Anterior cingulate cortex (tissue), 58 donors: ENCODE measurements at places on chromosomes 7 and 10.

GRCh38 chr10:15793664-15794063 is 66.6 kb downstream of the MINDY3 start:
- DNase-seq = no peak

DNA sequence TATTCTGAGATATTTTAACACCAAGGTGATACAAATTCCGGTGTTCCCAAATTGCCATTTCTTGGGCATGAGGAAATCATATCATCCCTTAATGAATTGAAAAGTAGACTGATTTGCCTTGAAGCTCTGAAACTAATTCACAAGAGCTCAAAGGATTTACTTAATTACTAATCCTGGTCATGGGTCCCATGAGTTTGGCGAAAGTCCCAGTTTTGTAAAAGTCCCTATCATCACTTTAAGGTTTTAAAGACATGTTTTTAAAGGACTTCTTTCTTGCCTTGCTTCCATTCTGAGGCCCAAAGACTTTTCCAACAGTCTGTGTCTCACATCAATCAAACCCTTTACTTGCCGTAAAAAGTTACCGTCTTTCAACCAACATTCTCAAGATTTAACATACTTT is 377.9 kb downstream of the DNAJB9 start:
- no peak for DNase-seq

GRCh38 chr7:37382546-37383088 is 66.0 kb downstream of the ELMO1 start:
- DNase-seq = no peak

- no peak for DNase-seq
Measured at GRCh38 chr10:71634531-71635164, 84.9 kb downstream of the C10orf105 start.

GRCh38 chr10:10776363-10776762 is 241.3 kb upstream of the CELF2 start:
- DNase-seq = no peak

DNA sequence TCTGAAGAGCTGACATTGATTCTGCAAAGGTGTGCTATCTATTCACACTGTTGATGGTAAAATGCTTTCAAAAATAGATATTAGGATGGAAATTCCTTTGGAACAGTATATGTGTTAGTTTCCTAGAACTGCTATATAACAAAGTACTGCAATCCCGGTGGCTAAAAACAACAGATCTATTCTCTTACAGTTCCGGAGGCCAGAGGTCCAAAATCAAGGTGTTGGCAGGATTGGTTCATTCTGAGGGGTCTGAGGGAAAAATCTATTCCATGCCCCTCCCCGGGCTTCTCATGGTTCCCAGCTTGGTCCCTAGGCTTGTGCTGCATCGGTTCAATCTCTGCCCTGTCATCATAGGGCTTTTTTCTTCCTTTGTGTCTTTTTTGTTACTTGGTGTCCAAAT is 79.9 kb downstream of the ADD3 start:
- DNase-seq = no peak

GRCh38 chr7:82384051-82384464 is 59.5 kb downstream of the CACNA2D1 start:
- no peak for DNase-seq

- no peak for DNase-seq
Measured at GRCh38 chr7:78516450-78516849, 717.9 kb downstream of the PHTF2 start.

DNA sequence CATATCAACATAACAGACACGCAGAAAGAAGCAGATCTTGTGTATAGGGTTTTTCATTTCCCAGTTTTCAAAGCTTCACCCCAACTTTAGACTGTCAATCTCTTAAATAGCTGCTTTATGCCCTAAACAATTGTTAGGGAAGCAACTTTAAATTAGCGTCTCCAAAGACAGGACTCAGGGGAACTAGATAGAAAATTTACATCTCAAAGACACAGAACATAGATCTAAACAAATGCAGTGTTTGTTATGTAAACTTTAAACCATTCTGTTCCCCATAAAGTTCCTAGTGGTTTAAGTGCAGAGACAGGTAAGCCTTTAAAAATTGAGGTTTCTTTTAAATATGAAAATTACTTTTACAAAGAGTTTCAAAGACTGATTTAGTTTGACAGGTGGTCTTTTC is 379.2 kb upstream of the GHITM start:
- DNase-seq = no peak

- no peak for DNase-seq
Measured at GRCh38 chr10:124176349-124177179, 83.2 kb upstream of the CHST15 start.

DNA sequence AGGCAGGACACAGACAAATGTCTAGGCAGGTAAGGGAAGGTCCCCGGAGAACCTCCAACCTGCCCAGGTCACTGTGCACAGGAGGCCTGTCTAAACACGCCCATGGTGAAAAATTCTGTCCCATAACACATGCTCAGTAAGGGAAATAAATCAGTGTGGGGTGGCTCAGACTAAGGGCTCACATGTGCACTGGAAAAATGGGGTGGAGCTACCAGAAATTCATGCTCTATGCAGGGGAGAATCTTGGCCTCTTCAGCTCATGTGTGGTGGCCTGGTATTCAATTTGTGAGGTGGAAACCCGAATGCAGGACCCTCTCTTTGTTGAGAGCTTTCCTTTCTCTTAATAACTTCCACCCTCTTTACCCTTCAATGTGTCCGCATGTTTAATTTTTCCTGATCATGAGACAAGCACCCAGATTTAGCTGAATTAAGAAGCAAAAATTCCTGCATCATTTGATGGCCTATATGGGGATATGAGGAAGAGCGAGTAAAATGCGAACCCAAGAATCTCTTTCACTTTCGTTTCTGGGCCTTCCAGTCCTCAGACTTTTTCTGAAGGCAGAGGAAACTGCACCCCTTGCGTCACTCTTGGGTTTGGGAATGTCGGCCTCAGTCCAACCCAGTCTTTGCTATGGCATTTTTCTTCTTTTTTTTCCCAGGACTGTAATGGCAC is 163.2 kb downstream of the DGKB start:
- no peak for DNase-seq

DNA sequence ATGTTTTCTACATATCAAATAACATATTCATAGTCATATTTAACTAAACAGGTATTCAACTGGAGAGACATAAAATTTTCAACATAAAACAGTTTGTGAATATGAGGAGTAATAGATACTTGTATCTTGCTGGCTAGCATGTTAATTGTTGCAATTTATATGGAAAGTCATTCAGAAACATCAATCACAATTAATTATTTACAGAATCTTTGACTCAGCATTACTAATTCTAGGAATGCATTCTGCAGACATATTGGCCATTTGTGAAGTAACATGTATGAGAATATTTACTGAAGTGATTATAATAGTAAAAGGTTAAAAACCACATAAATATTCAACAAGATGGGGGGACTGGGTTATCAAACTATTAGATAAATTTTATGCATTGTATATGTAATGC is 203.7 kb downstream of the TSPAN12 start:
- no peak for DNase-seq

GRCh38 chr7:151895008-151895630 is 18.2 kb upstream of the PRKAG2 start:
- DNase-seq = no peak
